ENCODE measurements at places on chromosomes 1 and 21.

GRCh38 chr1:149917571-149918144 is at the start of gene SV2A:
Gene SV2A, minus strand, starts transcription at chr1:149917844. Its CDS starts 4,004 bp downstream, at chr1:149913840.
- DNase-seq = peak; percentile 57

- no peak for DNase-seq
Observed at GRCh38 chr1:20726932-20727745, 5.4 kb downstream of the SH2D5 start.

- DNase-seq = no peak
Observed at GRCh38 chr1:45306319-45306718, 20.4 kb upstream of the HPDL start.

GRCh38 chr1:235326719-235327558 is 1.0 kb downstream of the ARID4B start:
- peak; percentile 10 for DNase-seq

DNA sequence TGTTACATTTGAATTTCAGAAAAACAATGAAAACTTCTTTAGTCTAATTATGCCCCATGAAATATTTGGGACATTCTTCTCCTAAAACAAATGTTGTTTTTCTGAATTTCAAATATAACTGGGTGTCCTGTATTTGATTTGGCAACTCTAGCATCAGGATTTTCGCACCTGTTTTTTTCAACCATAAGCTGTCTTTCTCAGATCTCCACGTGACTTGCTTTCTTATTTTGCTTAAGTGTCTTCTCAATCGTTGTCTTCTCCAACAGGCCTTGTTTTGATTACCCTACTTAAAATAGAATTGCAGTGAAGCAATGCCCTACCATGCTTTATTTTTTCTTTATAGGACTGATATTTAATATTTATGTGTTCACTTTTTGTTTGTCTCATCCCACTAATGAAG is 752.8 kb upstream of the RGS18 start:
- DNase-seq = no peak

- no peak for DNase-seq
Observed at GRCh38 chr1:39220891-39221870, 16.7 kb downstream of the MACF1 start.

DNA sequence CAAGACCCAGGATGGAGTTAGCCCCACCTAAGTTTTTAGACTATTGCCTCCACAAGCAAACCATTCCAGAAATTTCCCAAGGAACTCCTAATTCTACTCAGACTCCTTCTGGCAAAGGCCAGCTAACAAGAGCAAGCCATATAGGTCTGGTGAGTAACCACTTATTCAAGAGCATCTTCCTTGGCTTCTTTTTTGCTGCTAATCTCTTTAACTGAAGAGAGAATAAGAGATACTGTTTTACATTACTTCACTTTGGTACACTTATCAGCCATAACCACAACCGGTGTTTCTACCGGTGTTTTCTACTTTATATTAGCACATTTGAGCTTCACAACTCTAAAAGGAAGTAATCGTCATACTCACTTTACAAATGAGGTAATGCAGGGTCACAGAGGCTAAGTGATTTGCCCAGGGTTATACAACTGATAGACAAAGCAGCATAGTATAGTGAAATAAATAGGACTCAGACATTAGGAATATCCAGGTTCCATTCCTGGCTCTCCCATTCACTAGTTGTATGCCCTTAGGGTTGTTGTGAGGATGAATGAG is 1.7 kb upstream of the EPS15 start:
- no peak for DNase-seq

DNA sequence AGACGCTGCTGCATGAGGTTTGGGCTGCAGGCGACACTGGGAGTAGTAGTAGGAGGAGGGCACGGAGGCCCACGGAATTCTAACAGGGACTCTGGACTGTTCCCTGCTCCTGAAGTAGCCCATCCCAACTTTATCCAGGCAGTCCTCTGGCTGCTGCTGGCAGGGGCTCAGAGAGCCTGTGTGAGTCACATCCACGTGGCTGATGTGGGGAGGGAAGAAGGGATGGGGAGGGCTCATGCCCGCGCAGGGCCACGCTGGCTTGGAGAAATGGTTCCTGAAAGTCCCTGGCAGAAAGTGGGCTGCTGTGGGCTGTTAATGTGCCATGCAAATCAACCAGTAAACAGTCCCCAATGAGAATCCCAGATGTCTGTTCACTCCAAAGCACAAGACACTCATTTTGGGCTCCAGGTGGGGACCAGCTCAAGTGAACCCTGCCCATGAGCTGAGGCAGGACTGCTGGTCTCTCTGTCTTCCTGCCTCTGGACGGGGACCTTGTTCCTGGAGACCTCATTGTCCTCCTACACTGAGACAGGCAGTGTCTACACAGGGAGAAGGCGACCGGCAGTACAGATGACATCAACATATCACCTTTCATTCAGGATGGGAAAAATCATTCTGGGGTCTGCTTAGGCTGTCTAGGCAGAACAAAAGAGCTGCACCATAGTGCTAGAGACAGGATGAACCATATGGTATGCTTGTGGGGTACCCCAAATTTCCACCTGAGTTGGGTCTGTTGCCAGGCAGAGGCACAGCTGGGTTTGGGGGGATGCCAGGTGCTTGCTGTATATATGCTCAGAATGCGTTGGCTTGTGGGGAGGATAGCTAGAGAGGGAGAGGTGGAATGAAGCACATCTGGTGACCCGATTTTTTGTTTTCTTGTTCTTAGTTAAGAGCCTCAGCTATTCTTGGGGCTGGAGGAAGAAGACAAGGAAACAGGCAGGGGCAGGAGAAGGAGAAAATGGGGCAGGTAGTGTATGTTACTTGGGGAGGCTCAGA is 57.9 kb upstream of the FMOD start:
- DNase-seq = no peak

DNA sequence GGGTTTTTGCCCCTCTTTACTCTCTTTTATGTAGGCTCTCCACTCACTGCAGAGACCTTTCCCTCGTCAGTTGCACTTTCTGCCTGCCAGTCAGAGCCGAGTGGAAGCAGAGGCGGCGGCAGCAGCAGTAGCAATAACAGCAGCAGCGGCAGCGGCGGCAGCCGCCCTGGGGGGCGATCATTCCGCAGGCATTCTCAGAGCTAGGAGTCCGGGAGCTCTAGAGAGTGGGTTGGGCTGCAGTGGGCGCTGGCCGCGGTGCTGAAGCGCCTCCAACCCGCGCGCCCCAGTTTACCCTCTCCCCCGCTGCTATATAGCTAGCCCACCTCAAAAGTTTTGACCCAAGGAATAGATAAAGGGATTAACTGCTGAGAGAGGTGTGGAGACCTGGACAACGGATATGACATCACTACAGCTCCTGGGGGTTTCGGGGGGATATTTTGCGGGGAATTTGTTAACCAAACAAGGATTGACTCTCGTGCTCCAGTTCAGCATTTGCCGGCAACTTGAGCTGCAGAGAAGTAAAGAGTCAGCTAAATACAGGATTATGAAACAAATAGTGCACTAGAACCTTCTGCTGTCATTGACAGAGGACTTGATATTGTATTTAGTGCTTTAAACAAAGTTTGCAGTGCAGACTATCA is at the start of gene OLFM3:
TSS of gene OLFM3 (minus strand) at position 102 of the 641 bp plus-strand sequence.
- no peak for DNase-seq

DNA sequence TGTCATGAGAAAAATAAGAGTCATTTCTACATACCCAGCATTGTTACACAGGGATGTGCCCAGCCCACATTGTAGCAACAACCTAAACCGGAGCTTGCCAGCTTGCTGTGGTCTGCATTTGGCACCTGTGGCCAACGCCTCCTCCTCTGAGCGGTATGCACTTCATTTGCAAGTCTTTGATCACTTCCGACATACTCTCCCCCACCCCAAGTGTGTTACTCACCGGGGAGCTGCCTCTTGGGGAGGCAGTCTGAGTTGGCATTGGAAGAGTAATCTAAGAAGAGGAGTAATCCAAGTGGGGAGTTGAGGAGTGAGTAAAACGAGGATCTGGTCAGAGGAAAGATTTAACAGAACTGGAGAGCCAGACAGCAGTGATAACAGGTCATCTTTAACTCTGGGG is 3.8 kb downstream of the BCL9 start:
- DNase-seq = no peak

DNA sequence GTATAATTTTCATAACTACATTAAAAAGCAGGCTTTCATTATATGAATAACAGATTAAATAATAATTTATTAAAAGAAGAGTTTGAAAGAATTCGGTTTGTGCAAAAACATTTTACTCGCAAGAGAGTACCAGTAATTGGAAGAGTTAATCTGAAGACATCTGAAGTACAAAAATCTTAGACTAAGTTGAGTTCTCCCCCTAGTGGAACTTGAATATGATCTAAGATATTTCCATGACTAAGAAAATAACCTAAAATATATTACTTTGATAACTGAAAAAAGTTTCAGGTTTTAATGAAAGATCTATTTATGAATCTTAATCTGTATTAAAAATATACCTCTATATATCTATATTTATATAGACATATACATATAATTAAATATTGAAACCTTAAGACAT is 112.5 kb upstream of the GFI1 start:
- no peak for DNase-seq

- DNase-seq = no peak
Observed at GRCh38 chr21:39353295-39353694, 4.4 kb upstream of the HMGN1 start.

GRCh38 chr1:116387551-116387950 is 14.5 kb downstream of the ATP1A1 start:
- DNase-seq = no peak

GRCh38 chr21:41102281-41102680 is 65.7 kb upstream of the BACE2 start:
- DNase-seq = no peak

DNA sequence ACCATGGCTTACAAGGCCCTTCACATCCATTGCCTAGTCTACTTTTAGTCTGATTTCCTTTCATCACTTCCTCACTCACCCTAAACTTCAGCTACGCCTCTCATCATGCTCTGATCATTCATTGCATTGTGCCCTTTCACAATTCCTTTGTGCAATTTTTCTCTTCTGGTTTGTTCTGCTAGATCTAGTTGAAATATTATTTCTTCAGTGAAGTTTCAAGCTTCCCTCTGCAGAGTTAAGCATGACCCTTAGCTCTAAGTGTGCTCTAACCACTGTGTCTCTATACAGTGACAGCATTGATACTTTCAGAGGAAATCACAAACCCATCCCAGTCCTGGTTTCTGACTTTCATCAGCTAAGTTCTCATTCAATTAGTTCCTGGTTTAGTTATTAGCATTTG is 166.1 kb downstream of the PLA2G4A start:
- no peak for DNase-seq

- no peak for DNase-seq
Observed at GRCh38 chr1:183274836-183275235, 88.8 kb downstream of the LAMC2 start.

- DNase-seq = no peak
Observed at GRCh38 chr1:33163621-33164519, 18.0 kb downstream of the TRIM62 start.

GRCh38 chr21:41506611-41507520 is 1.1 kb downstream of the TMPRSS2 start:
- no peak for DNase-seq

DNA sequence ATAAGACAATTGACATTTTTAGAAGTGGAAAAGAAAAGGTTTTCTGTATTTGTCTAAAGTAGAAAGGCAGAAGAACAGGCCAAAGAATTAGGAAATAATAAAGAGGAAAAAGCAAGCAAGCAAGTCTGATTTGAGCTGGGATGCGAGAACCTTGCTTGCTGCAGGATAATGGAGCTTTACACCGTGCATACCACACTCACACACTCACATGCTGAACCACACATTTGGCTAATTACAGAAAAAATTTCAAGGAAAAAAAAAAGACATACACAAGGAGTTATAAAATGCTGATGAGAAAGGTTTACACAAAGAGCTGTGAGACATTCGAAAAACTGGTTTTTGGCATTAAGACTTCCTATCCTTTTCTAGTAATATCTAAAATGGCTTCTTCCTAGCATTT is 593.9 kb downstream of the KIF26B start:
- no peak for DNase-seq

DNA sequence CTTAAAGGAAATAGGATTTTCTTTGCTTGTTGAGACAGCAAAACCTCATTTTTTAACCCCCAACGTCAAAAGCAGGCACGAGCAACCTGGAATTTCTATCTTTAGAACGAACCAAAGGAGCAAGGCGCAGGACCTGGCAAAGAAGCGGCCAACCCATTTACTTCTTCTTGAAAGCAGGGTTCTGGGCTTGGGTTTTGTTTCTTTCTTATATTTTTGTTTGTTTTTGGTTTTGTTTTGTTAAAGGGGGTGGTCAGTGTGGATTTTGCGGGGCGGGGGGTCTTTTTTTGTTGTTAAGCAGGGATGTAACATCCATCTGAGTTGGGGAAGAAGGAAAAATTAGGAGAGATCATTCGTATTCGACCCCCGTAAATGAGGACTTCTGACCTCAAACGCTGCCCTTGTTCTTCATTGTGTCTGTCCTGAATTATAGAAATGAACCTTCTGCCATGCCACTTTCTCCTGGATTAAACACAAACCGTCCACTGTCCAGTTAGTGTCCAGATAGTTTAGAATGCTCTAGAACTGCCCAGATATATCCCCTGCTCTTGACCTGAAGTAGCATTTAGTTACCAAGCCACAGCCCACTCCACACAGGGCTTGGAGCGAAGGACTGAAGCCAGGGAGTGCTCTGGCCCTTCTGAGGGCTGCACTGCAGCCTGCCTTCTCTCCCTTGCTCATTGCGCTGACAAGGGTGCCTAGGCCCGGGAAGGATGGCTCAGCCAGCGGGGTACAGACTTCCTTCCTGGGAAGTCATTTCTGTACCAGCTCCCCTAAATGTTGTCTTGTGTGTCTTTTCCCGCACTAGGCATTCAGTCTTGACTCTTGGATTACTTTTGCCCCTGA is 909 bp upstream of the APP start:
- DNase-seq = no peak

- DNase-seq = no peak
Observed at GRCh38 chr21:42651515-42652401, 1.7 kb upstream of the PDE9A start.

- no peak for DNase-seq
Observed at GRCh38 chr1:11429226-11429625, 49.7 kb upstream of the DISP3 start.

GRCh38 chr1:167093846-167094516 is at the start of gene STYXL2:
Gene STYXL2, plus strand, starts transcription at chr1:167094075. Its CDS starts 775 bp downstream, at chr1:167094850.
- DNase-seq = no peak

GRCh38 chr1:26429721-26430120 is 2.4 kb upstream of the DHDDS start:
- DNase-seq = no peak

- DNase-seq = peak; percentile 29
Observed at GRCh38 chr1:111222308-111223125, 5.0 kb upstream of the CHI3L2 start.

- DNase-seq = no peak
Observed at GRCh38 chr21:32535612-32536011, 49.7 kb downstream of the TCP10L start.

Data from NCI-H1092 (cell line).